NCI-H187 (cell line): ENCODE measurements at places on chromosomes 12 and 14.

GRCh38 chr12:112049351-112049750 lies 36.1 kb downstream of the ERP29 start:
- no peak for DNase-seq

GRCh38 chr14:74663884-74664283 lies 49.0 kb downstream of the AREL1 start:
- no peak for DNase-seq

DNA sequence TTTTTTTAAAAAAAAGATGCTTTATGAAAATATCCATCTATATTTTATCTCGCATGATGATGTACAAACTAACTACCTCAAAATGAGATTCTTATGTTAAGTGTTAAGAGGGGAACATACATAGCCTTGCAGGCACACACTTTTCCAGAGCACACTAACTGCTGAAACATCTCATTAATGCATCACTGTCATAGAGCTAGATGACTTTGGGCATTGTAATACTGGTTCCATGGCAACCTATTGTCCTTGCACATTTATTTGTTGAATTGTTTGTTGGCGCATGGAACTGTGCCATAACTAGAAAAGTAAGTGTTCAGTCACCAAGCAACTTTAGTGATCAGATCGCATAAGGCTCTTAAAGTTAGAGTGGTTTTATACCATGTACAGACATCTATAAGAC lies 348.3 kb downstream of the GALC start:
- no peak for DNase-seq

GRCh38 chr12:100273782-100274181 lies 6.8 kb downstream of the SCYL2 start:
- no peak for DNase-seq

DNA sequence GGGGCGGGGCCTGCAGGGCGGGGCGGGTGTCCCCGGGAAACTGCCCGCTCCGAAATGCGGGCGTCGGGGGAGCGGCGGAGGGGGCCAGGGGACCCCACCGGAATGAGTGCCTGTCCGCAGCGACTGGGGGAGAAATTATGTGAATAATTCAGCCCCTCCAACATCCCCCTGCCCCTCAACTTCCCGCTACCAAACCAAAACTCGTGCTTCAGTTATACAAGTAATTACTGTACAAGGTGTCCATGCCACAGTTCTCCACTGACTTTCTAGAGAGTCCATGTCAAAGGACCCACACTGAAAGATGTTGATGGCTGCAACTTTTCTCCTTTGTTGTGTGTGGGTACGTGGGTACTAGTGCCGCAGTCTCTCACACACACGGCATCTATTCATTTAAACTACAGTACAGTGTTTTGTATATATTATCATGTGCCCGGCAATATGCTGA lies 414 bp upstream of the CDK17 start:
- no peak for DNase-seq

GRCh38 chr12:9758119-9758518 lies 2.6 kb downstream of the CD69 start:
- no peak for DNase-seq

DNA sequence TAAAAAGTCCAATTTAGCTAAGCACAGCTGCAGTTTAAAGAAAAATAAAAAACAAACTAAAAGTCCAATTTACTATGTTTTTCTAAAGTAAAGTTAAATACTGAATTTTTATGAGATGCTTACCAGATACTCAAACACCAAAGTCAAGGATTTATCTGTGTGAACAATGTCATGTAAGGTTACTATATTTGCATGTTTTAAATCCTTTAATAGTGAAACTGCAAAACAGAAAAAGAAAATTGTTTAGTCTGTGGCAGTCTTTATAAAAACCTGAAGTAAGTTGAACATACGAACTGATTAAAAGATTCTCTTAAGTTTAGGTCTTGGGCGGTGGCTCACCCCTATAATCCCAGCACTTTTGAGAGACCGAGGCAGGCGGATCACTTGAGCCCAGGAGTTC lies 102.7 kb downstream of the CDK17 start:
- DNase-seq = no peak

GRCh38 chr14:69288011-69288771 lies 28.2 kb downstream of the GALNT16 start:
- peak; percentile 58 for DNase-seq

DNA sequence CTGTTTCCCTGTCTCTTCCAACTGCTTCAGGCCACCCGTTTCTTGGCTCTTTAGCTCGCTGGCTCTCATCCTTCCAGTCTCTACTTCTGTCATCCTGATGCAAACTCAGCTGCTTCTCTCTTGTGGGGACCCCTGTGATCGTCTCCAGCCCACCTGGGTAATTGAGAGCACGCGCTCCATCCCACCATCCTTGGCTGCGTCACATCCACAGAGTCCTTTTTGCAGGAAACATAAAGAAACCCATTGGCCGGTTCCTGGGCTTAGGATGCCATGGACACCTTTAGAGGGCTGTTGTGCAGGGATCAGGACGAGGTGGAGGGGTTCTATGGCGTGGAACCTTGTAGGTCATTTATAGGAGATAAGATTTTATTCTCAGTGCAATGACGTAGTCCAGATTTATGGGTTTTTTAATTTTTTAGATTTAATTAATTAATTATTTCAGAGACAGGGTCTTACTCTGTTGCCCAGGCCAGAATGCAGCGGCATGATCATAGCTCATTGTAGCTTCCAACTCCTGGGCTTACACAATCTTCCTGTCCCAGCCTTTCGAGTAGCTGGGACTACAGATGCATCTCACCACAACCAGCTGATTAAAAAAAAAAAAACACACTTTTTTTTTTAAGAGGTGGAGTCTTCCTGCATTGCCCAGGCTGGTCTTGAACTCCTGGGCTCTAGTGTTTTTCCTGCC lies 82.6 kb downstream of the CCDC92 start:
- DNase-seq = no peak

DNA sequence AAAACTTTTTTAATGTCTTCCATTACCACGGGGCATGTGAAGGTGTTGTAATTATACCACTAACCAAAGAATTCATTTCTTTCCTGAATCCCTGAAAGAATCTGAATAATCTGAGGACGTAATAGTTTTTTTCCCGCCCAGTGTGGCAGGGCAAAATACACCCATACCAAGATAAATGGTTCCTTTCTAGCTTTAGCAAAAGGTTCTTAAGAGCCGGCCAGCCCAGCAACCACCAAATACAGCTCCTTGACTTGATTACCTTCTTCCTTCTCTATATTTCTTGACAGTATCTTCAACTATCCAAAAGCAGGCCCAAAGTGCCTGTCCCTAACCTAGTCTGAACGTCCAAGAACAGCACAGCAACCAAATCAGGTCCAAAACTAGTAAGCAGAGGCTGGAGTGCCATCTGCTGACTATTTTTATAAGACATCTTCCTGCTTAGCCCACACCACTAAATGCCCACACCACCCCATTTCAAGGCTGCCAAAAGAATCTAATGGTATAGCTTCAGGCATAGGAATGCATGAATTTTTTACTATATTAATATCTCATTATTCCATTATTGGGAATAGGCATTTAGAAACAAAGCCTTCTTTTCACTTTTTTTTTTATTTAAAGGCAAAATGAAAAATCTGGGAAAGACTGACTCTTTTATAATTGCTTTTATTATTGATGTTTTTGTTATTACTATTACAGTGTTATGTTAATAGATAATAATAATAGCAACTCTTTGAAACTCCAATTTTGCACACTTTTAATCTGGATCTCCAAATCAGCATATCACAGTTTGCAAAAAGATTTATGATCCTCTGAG lies 524.4 kb downstream of the MED13L start:
- DNase-seq = peak; percentile 62

DNA sequence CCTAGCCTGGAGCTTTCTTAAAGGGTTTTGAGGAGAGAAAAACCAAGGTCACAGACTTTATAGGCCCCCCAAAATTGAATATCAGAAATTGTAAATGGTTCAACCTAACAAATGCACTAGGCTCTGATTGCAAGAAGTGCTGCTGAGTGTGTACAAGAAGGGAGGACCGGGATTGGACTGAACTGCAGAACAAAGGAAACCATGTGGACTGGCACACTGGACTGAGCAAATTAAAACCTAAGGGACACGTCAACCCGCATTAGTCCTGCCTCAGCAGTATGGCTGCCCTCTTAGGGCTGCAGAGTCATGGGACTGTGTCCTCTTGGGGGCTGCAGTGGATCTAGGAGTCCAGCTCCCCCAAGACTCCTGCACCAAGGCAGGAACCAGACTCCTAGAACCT lies 842 bp upstream of the CISTR start:
- DNase-seq = no peak

DNA sequence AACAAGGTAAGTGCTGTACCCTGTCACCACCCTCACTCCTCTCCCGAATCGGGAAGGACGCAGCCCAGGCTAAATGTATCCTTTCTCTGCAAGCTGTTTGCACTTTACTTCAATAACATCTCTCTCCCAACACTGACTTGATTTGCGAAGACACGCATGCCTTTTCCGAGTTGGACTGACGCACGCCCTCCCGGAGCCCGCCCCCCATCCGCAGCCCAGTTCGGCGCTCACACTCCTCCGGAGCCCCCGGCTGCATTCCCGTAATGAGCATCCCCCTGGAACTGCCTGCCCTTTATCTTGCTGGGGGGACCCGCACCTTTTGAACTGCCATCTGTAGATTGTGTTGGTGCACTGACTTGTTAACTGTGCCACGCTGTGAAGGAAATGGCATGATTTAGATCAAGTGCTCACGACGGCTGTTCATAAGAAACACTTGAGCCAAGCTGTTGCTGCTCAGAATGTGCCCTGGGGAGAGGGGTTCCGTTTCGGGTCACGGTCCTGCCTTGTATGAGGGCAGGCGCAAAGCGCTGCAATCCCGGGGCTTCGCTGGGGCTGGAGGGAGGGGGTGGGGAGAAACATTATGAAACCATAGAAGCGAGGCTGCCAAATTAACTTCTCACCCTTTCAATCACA lies 176.6 kb upstream of the CDKN3 start:
- no peak for DNase-seq

- no peak for DNase-seq
These were observed 156.1 kb downstream of the SLC38A4 start for GRCh38 chr12:46669720-46670119.

DNA sequence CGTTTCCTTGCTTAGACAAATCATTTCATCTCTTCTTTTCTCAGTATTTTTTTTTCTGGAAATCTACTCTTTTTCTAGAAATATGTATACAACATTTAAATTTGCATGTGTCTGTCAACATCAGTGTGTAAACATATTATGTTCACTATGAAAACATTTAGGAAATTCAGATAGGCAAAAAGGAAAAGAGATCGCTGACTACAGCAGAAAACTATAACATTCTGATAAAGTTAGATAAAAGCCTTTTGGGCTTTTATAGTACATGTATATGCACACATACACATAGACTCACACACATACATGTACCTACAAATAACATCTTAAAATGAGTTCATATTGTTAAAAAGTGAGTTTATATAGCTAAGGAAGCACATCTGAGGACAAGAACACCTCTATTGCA lies 142.1 kb downstream of the RAD51B start:
- DNase-seq = no peak

GRCh38 chr14:102418169-102418852 lies 55.6 kb downstream of the TECPR2 start:
- DNase-seq = no peak

- no peak for DNase-seq
These were observed 14.3 kb downstream of the COCH start for GRCh38 chr14:30888480-30889243.

GRCh38 chr12:53208877-53209463 lies 1.9 kb upstream of the ITGB7 start:
- DNase-seq = no peak

DNA sequence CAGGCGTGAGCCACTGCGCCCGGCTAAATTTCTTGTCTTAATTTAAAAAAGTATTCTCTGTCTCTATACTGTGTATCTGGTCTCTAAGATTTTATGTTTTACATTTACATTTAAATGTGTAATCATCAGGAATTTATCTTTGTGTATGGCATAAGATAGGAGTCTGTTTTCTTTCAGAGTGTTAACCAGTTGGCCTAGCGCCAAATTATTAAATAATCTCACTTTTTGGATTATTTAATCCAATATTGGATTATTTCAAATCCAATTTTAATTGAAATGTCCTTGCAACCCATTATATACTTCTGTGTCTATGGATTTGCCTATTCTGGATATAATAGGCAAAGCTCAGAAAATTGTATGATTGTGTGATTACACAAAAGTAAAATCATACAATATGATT lies 45.0 kb downstream of the BAZ2A start:
- no peak for DNase-seq

- DNase-seq = no peak
These were observed 187.9 kb upstream of the STXBP6 start for GRCh38 chr14:25237845-25238244.

- peak; percentile 45 for DNase-seq
These were observed 21.1 kb upstream of the KCNA5 start for GRCh38 chr12:5022465-5023061.

GRCh38 chr14:21043387-21043973 lies 1.3 kb downstream of the RNASE7 start:
- no peak for DNase-seq

GRCh38 chr14:81018251-81018650 lies 62.8 kb downstream of the TSHR start:
- DNase-seq = no peak

GRCh38 chr14:73755434-73756014 lies 41.3 kb upstream of the PNMA1 start:
- DNase-seq = no peak

DNA sequence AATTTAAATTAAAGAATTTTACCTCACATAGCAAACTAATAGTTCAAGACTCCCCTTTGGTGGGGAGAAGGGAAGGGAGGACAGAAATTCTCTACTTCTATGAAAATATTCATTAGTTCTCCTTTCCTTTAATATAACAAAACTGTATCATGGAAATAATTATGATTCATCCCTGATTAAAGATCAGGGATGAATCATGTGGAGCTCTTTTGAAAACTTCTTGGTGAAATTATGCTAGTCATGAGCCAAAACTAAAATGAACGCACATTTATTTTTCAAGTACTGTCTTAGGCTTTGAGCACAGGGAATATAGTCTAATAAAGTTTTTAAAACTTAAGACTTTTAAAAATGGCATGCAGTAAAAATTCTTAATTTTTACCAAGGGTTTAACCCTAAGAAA lies 17.1 kb downstream of the TMBIM4 start:
- no peak for DNase-seq

- no peak for DNase-seq
These were observed 81.2 kb downstream of the PCNX1 start for GRCh38 chr14:70988452-70988851.

- DNase-seq = no peak
These were observed 77.0 kb upstream of the PSMC1 start for GRCh38 chr14:90179357-90179756.

GRCh38 chr12:12999271-12999958 lies 650 bp downstream of the HEBP1 start:
- no peak for DNase-seq

GRCh38 chr12:68958322-68958721 lies 25.4 kb upstream of the CPM start:
- no peak for DNase-seq

- no peak for DNase-seq
These were observed 154.0 kb downstream of the NDUFA12 start for GRCh38 chr12:94849411-94849976.
